ENCODE measurements at places on chromosomes 13 and 19.
A peak's percentile ranks its signal among the peaks of the same experiment; 100 is the strongest.

DNA sequence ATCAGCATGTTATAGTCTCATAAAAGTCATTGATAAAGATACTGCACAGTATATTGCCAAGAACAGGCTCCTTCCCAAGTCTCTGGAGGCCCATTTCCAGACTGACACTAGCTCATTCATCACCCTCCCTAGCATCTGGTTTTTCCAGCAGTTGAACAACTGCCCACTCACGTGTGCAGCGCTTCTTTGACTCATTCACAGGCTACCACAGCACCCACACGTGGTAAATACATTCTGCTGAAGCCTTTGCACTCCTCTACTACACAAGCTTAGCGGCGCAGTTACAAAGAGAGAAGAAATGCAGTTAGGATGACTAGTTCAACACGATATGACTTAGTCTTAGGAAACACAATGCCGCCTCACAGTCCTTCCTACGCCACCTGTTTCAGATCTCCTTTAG lies 87.7 kb downstream of the DOCK9 start:
- DNase-seq, result peak; percentile 96

GRCh38 chr19:16206637-16207036 lies 8.9 kb downstream of the AP1M1 start:
- no peak for DNase-seq

DNA sequence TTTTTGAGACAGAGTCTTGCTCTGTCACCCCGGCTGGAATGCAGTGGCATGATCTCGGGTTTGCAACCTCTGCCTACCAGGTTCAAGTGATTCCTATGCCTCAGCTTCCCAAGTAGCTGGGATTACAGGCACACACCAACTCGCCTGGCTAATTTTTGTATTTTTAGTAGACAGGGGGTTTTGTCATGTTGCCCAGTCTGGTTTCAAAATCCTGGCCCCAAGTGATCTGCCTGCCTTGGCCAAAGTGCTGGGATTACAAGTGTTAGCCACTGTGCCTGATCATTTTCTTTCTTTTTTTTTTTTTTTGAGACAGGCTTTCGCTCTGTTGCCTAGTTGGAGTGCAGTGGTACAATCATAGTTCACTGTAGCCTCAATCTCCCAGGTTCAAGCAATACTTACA lies 28.7 kb downstream of the ZMYM5 start:
- DNase-seq, result no peak

DNA sequence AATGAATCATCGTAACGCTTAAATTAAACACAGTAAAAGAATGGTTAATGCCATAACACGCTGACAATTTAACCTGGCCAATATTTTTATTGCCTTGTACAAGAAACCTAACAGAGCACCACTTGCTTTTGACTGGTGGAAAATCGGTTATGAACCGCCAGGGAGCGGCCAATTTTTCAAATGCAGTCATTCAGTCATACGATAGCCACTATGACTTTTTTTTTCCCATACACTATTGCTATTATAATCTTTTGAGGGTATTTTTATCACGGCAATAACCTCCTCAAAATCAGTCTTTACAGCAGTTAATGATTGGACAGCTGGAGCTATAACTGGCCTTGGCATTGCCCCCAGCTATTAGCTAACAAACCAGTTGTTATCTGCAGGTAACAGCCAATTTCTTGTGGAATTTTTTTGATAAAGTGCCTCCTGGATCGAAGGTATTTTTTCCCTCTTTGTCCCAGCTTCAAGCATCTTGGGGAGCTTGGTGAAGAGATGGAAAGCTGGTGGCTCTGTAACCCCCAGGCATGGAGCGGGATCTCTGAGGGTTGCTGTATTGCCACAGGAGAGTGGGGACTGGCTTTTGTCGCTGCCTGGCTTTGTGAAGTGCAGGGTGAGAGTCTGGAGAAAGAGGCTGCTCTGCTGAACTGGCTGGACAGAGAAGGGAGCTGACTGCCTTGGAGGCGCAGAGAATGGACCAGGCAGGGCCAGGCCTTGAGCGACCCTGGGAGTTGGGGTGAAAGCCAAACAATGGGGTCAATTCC lies 198.4 kb upstream of the ZNF536 start:
- DNase-seq, result no peak

GRCh38 chr19:47839913-47840312 lies 18.2 kb downstream of the CRX start:
- DNase-seq, result no peak

DNA sequence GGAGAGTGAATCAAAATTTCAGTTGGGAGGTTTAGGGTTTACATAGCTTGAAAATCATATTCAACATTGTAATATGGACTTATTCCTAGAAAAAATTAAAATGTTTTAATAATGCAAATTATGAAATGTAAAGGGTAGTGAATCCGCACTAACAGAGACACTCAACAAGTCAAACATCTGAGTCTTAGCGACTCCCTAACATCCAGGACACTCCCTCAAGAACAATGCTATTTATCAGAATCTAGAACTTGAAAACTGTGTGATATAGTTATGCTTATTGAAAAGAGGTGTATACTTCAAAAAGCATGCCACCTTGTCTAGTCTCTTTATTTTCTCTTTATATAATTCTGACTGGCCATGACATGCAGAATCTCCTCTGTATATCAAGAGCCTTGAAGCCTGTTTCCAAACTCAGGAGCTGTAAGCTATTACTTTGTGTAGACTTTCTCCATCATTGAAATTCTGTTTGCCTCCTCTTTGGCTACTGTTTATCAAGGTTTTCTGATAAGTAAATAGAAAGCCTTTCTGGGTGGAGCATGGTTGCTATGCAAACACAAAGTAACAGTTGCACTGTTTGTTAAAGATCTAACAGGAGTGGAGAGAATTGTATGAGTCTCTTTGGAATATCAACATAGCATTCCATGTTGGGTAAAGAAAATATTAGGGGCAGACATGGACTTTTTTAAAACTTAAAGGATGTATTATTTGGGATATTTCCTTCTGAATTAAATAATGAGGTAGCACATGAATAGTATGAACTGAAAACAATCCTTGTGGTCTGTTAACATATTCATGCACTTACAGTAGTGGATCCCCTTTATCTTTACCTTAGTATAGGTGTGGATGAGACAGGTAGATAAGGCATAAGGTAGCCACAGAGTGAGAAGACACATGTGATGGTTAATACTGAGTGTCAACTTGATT lies 56.4 kb upstream of the MBNL2 start:
- no peak for DNase-seq

GRCh38 chr13:90118467-90119071 lies 1228.9 kb upstream of the MIR17HG start:
- no peak for DNase-seq

- no peak for DNase-seq
These were observed 221.6 kb downstream of the NBEA start for GRCh38 chr13:35163674-35164073.

DNA sequence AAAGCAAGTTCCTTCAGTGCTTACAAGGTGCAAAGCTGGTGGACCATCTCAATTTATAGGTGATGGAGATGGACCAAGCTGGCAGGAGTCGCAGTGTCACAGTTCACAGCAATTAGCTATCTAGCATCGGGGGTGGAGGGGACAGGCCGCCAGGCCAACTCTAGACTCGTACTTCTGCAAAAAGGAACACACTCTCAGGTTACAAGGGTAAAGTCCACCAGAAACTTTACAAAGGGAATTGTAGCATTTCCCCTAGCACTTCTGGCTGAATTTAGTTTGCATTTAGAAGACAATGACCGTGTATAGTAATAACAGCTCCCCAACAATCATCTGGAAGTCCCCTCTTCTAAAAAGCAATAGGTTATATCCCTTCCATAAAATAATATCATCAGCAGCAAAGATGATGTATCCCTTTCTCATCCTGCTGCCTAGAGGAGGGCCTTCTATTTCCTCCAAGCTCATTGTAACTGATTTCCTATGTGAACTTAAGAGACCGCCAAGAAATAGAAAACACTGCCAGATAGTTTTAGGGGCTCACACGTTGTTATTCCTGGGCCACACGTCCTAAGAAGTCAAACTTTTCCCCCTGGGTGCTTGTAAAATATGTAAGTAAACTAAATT lies 8.5 kb upstream of the DOCK9 start:
- no peak for DNase-seq

DNA sequence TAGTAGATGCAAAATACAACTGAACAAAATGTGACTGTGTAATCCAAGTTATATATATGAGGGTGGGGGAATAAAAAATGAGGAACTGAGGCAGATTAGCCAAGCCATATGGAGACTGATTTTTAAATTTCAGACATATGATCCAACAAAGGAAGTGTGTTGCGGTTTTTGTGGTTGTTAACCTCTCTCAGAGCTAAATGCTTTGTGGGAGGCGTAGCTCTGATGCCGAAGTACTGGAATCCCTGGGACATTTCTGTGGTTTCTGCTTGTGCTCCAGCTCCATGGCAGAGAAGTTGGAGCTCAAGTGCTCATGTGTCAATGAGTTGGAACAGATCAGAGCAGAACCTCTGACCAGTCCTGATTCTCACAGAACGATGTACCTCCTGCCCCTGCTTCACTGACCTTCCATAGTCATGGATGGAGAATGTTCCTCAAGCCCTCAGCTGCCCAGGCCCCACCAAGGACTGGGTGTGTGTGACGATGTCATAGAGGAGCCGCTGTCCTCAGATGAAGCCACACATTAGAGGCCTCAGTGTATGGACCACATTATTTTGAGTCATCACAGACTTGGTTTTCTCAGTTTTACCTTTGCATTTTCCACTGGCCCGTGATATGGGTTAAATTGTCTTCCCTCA lies 107.6 kb downstream of the SOX1 start:
- DNase-seq, result no peak

DNA sequence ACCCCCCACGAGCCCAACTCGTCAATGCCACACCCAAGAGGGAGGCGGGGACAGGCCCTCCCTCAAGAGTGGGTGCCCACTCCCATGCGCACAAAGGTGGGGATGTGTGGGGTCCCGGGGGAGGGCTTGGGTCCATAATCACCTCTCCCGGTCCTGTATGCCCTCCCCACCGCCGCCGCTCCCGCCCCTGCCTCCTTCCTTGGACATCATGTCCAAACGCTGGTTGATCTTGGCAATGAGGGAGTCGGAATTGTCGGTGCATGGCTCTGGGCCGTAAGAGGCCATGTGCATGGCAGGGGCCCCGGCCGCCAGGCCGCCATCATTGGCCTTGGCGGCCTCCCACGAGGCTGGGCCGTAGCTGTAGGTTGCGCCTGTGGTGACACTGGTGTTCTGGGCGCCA lies 5.9 kb downstream of the AKAP8 start:
- no peak for DNase-seq

GRCh38 chr19:41945135-41945766 lies 13.9 kb downstream of the RABAC1 start:
- no peak for DNase-seq

GRCh38 chr13:23950736-23951510 lies 53.6 kb upstream of the C1QTNF9B start:
- DNase-seq, result no peak

DNA sequence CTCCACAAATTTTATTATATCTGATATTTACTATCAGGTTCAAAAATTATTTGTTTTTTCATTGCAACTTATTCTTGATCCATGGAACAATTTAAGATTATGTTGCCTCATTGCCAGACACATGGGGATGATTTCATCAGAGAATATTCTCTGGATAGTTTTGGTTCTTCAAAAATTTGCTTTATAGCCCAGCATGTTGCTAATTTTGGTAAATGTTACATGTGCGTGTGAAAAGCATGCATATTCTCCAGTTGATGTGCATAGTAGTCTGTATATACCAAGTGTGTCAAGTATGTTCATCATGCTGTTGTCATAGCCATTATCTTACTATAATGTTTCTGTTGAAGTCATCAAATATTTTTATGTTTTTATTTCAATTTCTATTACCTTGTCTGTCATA lies 122.3 kb downstream of the RFC3 start:
- peak; percentile 19 for DNase-seq

DNA sequence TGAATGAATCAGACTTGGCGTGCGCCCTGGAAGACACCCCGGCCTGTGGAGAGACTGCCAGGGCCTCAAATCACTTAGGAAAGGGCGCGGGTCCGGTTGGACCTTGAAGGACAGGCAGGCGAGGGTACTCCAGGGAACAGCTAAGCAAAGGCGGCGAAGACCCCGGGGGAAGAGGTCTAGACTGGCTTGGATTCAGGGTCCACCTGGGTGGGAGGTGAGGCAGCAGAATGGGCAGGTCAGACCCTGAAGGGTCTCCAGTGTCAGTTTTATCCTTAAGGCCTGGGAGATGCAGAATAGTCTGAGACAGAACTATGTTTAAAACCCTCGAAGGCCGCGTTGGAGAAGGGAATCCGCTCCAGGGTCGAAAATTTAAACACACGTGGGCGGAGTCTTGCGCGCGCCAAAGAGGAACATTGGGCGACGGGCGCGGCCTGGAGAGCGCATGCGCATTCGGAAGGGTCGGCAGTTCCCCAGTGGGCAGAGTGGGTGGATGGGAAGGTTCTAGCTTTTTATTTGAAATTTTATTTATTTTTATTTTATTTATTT lies 567 bp upstream of the SMG9 start:
- peak; percentile 76 for DNase-seq

DNA sequence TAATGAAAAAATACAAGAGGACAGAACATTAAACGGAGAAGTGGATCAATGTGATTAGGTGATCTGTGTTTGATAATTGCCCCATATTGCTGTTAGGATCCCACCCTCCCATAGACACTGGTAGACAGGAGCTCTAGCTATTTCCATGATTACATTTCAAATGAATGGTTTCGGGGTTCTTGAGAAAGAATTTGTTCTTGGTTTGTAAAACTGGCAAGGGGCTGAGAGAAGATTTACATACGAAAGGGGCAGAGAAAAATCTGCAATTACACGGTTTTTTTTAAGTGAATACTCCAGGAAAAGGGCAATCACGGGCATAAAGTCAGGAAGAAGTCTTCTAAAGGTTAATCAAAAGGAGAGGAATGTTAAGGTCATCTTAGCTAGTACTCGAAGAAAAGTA lies 2125.7 kb upstream of the PCDH20 start:
- no peak for DNase-seq

DNA sequence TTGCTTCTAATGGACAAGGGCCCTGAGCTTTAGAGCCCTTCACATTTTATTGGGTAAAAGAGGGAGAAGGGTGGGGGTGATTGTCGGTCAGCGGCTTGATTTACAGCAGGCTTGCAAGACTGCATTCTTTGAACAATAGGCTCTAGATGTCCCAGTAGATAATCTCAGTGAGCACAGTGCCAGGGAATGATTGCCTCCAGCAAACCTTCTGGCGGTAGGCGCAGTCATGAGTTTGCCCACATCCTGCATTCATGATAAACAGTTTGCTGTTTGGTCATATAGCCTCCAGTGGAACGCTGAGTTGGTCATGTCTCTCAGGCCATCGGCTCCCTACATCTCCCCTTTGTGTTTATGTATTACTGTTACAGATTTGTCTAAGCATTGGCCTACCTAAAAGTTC lies 12.6 kb downstream of the ZNF528 start:
- no peak for DNase-seq

- DNase-seq, result no peak
These were observed 16.8 kb upstream of the KCTD15 start for GRCh38 chr19:33779849-33780248.

- DNase-seq, result no peak
These were observed 1.9 kb downstream of the MAP1S start for GRCh38 chr19:17721111-17721628.
